ENCODE measurements at places on chromosomes 7 and 10. TPM values are rescaled to one million over a fixed set of nuclear protein-coding genes. Genes with fewer than 3 reads are reported as not detected.

The SFTPD gene
- 0.22 TPM for total RNA-seq

The FAM241B gene
- 20.5 TPM for total RNA-seq

The KIF11 gene
- total RNA-seq: 39.3 TPM

The ODAD2 gene
- not detected for total RNA-seq

The CABCOCO1 gene
- 0.40 TPM for total RNA-seq

The KCP gene
- total RNA-seq: 0.18 TPM

The TEX36 gene
- total RNA-seq: not detected

The GPRIN2 gene
- 29.9 TPM for total RNA-seq

The CUL1 gene
- total RNA-seq: 63.6 TPM

The EIF4H gene
- 284 TPM for total RNA-seq

The NET1 gene
- total RNA-seq: 82.4 TPM

The PNLIPRP2 gene
- not detected for total RNA-seq

The POM121 gene
- 44.2 TPM for total RNA-seq

The SPDYE16 gene
- total RNA-seq: not detected

The TNRC18 gene
- 49.6 TPM for total RNA-seq

The SHTN1 gene
- total RNA-seq: 26.1 TPM

The FZD1 gene
- total RNA-seq: 2.7 TPM

The CUEDC2 gene
- 60.2 TPM for total RNA-seq

The RASSF4 gene
- total RNA-seq: 1.8 TPM

The EXOC6 gene
- total RNA-seq: 19.1 TPM

The ACSL5 gene
- 0.32 TPM for total RNA-seq

The SLC18A3 gene
- total RNA-seq: not detected

The HOXA4 gene
- total RNA-seq: 2.3 TPM

The ZNF511 gene
- 67.0 TPM for total RNA-seq

The PAPOLB gene
- total RNA-seq: not detected

The MYO3A gene
- not detected for total RNA-seq

The JCAD gene
- total RNA-seq: 8.7 TPM

The RAB19 gene
- total RNA-seq: not detected

The CFAP43 gene
- 0.13 TPM for total RNA-seq

The PIP gene
- total RNA-seq: 0.28 TPM

The TMEM120A gene
- 44.9 TPM for total RNA-seq

The TMEM213 gene
- total RNA-seq: not detected

The PAX4 gene
- not detected for total RNA-seq

The CRHR2 gene
- not detected for total RNA-seq

The PYROXD2 gene
- 3.8 TPM for total RNA-seq

The NPC1L1 gene
- total RNA-seq: 0.06 TPM

The FKBP6 gene
- total RNA-seq: not detected

The SERPINE1 gene
- 933 TPM for total RNA-seq

The ZNF425 gene
- total RNA-seq: 2.4 TPM

The RET gene
- 1.1 TPM for total RNA-seq

The SEM1 gene
- total RNA-seq: 390 TPM

The VWA2 gene
- not detected for total RNA-seq

The TAC1 gene
- not detected for total RNA-seq

The GLI3 gene
- total RNA-seq: 0.47 TPM

The FAM221A gene
- total RNA-seq: 0.35 TPM

The CBX3 gene
- total RNA-seq: 238 TPM

The TECPR1 gene
- total RNA-seq: 7.8 TPM

The TMEM229A gene
- total RNA-seq: not detected

The GRM3 gene
- total RNA-seq: not detected
